ENCODE measurements at places on chromosomes 7 and 10.

GRCh38 chr7:84191261-84191660 lies 3.3 kb downstream of the SEMA3A start:
- DNase-seq = no peak

DNA sequence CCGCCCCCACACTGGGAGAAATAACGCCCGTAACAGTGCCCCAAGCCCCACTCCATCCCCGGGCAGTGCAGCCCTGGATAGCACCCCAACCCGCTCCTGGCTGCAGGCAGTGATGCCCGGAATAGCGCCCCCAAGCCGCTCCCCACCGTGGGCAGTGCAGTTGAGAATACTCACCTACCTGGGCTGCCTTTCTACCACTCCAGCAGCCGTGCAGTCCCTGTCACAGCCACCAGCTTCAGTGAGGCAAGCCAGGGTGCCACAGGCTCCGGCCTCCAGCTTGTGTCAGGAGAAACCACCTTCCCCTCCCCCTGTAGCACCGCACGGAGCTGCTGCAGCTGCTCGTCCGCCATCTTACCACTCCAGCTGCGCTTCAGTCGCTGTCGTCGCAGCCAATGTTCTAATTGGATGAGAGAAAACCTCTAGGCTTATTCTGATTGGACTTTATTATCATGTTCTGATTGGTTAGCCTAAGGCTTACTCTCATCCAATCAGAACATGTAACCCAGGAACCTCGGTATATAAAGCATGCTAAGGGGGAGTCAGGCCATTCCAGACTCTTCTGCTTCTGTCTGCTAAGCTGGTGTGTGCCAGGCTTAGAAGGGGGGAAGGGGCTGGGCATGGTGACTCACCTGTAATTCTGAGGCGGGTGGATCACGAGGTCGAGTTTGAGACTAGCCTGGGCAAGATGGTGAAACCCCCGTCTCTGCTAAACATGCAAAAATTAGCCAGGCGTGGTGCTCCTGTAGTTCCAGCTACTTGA lies 53.2 kb upstream of the ZNF33B start:
- no peak for DNase-seq

- DNase-seq = no peak
These were observed 60.4 kb downstream of the CHST3 start for GRCh38 chr10:72024596-72024995.

- no peak for DNase-seq
These were observed 202.8 kb downstream of the BAMBI start for GRCh38 chr10:28879875-28880682.

DNA sequence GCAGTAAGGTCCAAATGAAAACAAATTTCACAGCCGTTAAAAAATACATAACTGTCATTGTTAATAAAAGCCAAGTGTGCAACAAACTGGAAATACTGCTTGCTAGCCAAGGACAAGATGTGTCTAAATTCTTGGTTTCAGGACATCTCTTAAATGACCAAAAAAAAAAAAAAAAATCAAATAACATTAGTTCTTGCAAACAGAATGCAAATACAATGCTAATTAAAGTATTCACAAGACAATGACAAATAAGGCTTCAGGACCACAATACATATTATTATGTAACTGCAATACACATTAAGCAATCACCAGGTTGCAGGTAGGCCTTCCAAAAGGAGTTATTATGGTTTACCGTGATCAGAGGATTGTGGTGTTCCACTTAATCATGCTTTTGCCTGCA lies 3.6 kb downstream of the ARHGAP21 start:
- no peak for DNase-seq

DNA sequence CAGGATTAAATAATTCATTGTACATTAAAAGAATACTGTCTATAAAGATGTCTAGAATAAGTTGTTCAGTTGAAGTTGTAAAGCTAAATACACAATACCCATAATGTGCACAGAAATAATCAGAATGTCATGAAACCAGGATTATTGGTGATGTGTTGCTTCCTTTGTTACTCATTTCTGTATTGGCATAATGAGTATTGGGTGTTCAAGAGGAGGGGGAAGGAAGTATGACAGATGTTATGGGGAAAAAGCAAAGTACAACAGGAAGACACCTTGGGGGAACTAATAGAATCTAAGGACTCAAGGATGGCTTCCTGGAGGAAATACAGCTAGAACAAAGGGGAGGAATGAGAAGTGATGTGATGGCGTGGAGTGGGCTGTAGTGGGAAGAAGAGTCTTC lies 15.0 kb downstream of the ANKRD1 start:
- no peak for DNase-seq

GRCh38 chr10:107971411-107971810 lies 806.9 kb upstream of the SORCS1 start:
- DNase-seq = no peak

Data from inflammatory macrophage treated with lipopolysaccharide for 1 hour (primary cell).